Lung microvascular endothelial cell (primary cell): ENCODE measurements at places on chromosomes 7 and 10. TPM values are rescaled to one million over a fixed set of nuclear protein-coding genes. Genes with fewer than 3 reads are reported as not detected.

The PRSS58 gene
- not detected in 2 replicates for total RNA-seq

The GPRIN2 gene
- total RNA-seq, result not detected in 2 replicates

The NKX2-3 gene
- not detected in 2 replicates for total RNA-seq

The HABP2 gene
- under 0.01 TPM in 1 of 2 replicates, not detected in the other for total RNA-seq

The GCK gene
- 0.20 and 0.22 TPM in 2 replicates for total RNA-seq

- DNase-seq, result no peak
Measured at GRCh38 chr7:24318326-24318725, 34.3 kb downstream of the NPY start.

- DNase-seq, result no peak
Measured at GRCh38 chr10:69496352-69497230, 45.3 kb downstream of the TSPAN15 start.

DNA sequence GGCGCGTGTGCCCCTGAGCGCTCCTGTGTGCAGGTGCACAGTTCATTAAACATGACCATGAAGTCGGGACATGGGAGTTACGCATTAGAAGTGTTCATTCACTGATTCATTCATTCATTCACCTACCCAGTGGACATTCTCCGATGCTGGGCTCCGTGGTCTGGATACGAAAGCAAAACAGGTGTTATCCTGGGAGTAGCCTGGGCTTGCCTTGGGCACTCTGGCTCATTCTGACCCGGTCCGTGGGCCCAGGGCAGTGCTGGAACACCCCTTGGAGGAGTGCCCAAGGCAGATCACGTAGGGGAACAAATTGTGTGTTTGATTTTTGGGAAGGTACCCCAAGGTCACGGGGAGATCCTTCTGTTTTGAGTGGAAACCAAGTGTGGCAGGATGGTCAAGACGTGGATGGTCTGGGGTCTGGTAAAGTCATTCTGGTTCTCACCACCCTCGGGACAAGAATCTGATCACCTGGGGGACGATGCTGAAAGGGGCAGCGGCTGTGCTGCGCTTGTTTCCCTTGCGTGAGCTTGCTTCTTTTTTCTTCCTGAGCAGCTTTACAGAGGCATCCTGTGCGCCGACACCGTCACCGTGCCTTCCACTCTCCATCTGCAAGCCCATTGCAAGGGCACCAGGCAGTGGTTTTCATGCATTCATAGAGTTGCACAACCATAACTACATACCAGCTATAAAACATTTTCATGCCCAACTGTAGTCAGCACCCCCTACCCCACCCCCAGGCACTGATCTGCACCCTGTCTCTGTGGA lies 10.1 kb downstream of the ELFN1 start:
- DNase-seq, result no peak

DNA sequence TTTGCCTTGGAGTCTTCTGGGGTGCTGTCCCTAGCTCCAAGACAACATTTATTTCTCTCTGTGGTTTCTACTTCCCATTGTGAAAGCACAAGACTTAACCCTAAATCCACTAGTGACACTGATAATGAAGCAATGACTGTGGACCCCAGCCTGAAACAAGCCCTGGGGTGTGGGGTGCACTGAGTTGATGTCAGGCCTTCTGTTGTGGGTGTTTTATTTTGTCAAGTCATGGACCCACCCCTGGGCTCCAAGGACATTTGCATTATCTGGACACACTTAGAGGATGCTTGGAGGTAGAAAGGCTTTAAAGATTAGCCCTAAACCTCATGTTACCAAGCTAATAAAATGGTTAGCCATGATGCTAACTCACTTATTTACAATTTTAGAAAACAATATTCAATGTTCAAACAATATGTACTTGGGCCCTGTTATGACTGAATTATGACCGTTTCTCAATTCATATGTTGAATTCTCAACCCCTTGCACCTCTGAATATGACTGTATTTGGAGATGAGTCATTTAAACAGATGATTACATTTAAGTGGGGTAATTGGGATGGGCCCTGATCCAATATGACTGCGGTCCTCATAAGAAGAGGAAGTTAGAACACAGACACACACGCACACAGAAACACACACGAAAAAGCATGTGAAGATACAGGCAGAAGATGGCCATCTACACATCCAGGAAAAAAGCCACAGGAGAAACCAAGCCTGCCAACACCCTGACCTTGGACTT lies 137.2 kb upstream of the IGFBP3 start:
- no peak for DNase-seq

DNA sequence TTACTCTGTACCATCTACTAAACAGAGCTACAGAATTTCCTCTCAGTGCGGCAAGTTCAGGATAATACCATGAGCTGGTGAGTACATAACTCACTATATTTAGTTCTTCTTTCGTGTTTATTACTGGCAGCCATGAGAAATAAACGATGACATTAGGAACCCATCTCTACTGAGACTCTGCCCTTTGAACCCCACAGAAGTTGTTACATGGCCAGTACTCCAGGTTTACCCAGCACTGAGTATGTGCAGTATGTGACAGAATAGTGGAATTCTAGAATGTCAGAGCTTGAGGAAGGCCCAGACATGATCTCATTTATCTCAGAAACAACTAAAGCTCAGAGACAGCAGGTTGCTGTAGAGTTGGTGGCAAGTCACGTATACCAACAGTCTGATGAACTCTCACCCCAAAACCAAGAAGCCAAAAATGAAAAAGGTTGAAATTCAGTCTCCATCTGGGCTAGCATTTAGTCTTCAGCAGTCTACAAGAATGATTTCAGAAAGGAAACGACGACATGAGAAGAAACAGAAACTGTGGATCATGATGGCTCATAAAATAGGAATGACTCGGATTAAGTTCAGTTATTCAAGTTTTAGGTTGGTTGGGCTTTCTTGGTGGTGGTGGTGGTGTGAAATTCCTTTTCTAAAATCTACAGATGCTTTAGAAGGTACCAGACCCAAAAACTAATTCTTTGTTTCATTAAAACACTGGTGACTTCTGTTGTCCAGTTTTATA lies 78.5 kb downstream of the SORBS1 start:
- no peak for DNase-seq

DNA sequence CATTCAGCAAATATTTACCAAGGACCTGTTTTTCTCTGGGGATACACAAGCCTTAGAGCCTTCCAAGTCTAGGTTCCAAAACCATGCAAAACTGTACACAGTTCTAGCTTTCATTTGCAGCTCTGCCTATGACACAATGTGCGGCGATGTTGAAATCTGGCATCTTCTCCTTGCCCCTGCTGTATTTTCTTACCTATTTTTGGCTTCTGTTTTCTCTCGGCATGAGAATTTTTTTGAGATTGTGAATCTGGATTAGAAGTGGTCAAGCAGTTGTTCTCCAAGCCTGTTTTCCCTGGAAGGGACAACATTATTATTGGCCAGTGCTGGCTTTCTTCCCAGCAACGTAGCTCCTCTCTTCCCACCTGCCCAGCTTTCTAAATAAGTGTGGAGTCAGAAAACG lies 176.3 kb downstream of the CREB5 start:
- no peak for DNase-seq
